ENCODE measurements at places on chromosomes 5 and 9.
A peak's percentile ranks its signal among the peaks of the same experiment; 100 is the strongest.

- no peak for DNase-seq
These were observed 77.0 kb upstream of the TBC1D2 start for GRCh38 chr9:98332405-98332831.

DNA sequence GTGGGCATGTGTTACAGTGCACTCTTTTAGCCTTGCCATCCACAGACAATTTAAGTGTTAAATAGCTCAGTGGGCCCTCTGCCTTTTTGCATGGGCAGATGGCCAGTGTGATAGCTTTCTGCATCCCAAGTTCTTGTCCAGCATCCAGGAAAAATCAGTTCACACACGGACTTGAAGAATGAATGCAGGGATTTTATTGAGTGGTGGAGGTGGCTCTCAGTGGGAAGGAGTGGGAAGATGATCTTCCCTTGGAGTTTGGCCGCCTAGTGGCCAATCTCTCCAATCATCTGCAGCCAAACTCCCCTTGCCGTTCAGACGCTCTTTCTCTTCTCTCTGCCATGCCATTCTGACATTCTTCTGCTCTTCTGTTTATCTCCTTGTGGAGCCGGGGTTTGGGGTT, 322.4 kb upstream of the GRAMD2B start:
- no peak for DNase-seq

DNA sequence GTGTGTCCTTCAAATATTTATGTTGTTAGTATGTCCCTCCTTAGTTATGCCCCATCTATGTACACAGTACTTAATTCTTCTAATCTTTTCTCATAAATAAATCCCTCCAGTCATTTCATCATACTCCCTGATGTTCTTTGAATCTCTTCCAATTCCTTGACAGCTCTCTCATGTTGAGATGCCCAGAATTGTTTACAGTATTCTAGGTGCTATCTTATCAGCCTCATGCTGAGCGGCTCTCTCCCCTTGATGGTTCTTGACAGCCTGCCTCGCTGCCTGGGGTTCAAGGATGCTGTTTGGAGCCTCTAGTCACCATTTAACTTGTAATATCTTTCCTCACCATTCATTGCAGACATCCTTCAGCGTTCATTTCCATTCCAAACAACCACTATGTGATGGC, 799.2 kb downstream of the BRINP1 start:
- DNase-seq: no peak

GRCh38 chr9:37373621-37374020, 48.9 kb upstream of the GRHPR start:
- DNase-seq: no peak

GRCh38 chr9:132697230-132697629, 27.0 kb downstream of the GTF3C4 start:
- no peak for DNase-seq

- no peak for DNase-seq
These were observed 1.4 kb downstream of the SPINK1 start for GRCh38 chr5:147830035-147830434.

- no peak for DNase-seq
These were observed 15.1 kb upstream of the EPB41L4B start for GRCh38 chr9:109335929-109336328.

DNA sequence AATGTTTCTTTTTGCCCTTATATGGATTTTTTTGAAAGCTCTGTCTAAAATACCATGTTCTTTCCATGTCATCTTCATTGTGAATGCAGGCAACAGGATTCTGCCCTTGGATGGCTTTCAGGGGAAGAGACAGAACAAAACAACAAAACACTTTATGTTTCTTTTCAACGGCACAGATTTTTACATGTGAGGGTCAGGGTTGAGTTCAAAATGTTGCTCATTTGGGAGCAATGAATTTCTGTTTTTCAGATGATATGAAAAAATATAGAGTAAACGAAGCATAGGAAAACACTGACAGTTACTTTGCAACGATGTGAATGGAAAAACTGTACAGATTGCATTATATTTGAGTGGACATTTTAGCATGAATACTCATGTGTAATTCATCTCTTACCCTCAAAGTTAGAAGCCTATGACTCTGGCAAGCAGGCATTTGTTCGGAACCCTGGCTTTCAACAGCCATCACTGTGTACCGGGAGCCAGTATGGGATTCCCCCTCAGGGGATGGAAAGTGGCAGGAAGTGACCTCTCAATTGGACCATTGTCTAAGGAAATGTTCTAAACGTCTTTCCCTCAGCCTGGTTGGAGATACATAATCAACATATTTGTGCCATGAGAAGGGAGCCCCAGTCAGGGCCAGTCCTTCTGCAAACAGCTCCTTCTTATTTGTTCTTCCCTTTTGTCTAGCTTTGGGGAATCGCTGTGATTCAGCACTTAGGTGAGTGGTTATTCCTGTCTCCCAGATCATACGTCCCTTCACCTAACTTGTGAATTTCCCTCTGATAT, 153.9 kb upstream of the MEF2C start:
- no peak for DNase-seq

DNA sequence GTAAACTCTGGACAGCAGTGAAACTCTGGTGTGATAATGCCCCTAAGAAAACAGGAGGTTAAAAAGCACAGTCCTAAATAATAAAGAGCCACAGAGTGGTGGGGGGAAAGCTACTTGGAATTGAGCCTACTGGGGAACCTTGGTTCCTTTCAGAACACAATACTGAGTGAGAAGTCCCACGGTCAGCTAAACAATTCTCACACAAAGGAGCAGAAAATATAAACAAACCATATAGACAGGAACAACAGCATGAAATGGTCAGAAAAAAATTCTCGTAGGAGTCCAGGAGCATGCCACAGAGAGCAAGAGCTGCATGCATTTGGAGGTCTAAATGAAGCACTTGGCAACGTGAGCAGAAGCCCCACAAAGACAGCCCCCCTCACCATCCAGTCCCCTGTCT, 56.0 kb downstream of the TEK start:
- DNase-seq: no peak

DNA sequence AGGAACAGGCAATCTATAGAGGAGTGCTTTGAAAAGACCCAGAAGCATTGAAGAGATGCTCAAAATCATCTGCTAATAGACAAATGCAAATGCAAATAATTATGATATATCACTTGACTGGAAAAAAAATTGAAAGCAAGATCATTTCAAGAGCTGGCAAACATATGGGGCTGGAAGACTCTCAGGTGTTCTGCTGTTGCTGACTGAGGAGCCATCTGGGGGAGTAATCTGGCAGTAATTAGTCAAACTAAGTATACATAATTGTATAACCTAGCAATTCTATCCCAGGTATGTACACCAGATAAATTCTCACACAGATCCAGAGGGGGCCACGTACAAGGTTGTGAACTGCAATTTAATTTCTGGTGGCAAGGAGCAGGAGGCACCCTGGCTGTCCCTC, 4.6 kb upstream of the HMHB1 start:
- no peak for DNase-seq

- no peak for DNase-seq
These were observed 155.6 kb upstream of the PANK3 start for GRCh38 chr5:168734620-168735300.

GRCh38 chr9:98117984-98118639, 910 bp downstream of the TRIM14 start:
- DNase-seq: no peak

- DNase-seq: no peak
These were observed 113.6 kb downstream of the DEPDC1B start for GRCh38 chr5:60586307-60586901.

DNA sequence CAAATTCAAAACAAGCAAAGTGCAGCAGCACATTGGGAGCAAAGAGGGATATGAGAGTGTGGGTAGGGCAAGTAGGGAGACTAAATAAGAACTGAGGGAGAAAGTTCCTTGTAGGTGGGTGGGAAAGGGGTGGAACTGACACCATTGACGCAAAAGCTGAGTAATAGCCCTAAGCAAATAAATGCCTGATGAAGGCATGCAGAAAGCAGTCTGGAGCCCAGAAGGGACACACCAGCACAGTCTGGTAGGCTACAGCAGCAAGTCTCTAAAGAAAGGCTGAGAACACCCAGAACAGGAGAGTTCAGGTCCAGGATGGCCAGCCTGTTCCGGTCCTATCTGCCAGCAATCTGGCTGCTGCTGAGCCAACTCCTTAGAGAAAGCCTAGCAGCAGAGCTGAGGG, at the start of gene INSL4:
TSS of gene INSL4 (plus strand) at position 208 of the 400 bp plus-strand sequence. CDS start at position 313, 105 bp downstream.
- no peak for DNase-seq

GRCh38 chr9:125749951-125750626, 2.9 kb downstream of the PBX3 start:
- DNase-seq: peak; percentile 11

- no peak for DNase-seq
These were observed 826.8 kb downstream of the EFNA5 start for GRCh38 chr5:106843812-106844416.
